Activated CD4-positive, CD25-positive, alpha-beta regulatory T cell (primary cell): ENCODE measurements at places on chromosomes 2 and 18.

DNA sequence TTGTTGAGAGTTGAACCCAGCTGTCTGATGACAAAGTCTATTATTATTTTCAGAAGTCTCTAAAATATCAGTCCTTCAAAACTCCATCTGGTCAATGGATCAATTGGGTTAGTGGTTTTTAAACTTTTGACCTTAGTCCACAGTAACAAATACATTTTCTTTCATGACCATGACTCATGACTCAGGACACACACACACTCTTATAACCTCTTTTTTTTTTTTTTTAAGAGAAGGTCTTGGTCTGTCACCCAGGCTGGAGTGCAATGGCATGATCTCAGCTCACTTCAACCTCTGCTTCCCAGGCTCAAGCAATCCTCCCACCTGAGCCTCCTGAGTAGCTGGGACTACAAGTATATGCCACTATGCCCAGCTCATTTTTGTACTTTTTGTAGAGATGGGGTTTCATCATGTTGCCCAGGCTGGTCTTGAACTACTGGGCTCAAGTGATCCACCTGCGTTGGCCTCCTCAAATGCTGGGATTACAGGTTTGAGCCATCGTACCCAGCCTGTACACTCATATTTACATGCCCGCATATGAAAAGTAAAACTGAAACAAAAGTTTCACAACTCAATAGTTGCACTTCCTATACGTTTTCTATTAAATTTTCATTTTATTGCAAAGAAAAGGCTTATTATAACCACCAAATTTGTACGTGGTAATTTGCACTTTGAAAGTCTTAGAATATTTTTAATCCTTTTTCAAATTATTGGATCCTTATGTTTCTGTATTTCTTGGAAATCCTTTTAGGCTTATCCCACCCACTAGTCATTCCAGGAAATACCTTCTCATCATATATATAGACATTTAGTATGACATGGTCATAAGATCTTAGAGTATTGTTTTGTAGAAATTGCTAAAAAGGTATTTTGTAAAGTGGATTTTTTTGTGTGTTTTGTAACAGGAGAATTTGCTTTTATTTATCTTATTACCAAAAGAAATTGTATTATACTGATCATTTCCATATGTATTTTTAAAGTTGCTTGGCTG lies 199.0 kb downstream of the LPIN1 start:
- no peak for DNase-seq

GRCh38 chr2:143085125-143085784 lies 44.0 kb upstream of the ARHGAP15 start:
- no peak for DNase-seq

DNA sequence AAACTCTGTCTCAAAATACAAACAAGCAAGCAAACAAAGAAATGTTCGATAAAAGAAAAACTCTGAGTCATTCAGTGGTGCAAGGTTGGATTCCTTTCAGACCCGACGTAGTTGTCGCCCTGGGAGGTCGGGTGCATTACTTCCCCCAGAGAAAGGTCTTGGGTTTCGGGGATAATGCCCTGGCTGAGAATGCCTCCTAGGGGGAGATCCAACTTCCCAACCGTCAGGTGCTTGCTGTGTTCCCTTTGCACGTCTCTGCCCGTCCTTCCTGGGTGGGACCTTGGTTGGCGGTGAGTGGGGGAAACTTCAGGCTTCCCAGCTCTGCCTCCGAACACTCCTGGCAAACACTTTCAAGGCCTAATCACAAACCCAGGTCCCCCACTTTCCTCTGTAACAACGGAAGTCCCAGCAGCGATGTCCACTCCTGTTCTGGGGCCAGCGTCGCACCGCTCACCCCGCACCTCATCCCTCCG lies 609 bp downstream of the TPGS2 start:
- no peak for DNase-seq

- DNase-seq, result no peak
These were observed 42.0 kb upstream of the MYL1 start for GRCh38 chr2:210356944-210357343.

DNA sequence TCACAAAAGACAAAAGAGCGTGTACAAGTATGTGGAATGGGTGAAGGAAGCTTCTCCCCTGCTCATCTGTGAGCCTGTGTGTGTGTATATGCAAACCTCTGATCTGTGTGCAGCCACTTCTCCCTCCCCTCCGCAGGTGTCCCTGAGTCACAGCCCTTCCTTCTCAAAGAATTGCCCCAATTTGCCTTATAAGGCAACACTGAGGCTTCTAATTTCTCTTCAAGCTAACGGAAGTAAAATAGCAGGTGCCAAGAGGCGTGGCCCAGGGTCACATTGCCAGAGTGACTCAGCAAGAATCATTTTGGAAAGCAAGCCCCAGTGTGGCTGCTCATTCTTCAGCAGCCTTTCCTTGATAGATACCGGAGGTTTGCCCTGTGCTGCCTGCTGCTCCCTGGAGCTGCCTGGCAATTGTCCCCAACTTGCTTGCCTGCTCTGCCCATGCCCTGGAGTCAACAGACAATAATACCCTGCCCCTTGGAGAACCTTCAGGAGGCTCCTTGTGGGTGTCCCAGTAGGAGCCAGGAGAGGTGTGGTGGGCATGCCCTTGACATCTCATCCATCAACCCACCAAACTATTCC lies 37.3 kb upstream of the BMP10 start:
- DNase-seq, result peak; percentile 72

GRCh38 chr2:229920011-229920641 lies 1.7 kb downstream of the TRIP12 start:
- peak; percentile 5 for DNase-seq

DNA sequence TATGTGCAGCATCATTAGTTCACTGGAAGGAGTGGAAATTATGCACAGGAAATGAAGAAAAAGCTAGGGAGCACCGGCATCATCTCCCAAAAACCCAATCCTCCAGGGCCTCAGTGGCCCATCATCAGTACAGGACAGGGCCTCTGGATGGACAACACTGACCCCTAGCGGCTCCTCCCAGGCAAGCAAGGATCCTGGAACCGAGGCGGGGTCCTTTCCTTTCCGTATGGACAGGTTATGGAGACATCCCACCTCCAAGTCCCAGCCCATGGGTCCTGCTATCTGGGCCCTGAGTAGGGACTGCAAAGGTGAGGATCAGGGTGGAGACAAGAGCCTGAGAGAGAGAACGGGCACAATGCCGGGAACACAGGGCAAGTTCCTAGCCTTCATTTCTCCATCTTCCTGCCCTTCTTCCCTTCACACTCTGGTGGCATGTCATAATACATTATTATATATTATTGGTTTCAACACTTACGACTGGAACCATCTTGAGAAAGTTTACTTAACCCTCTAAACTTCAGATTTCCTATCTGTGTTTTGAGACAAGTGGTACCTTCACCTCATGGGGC lies 68.2 kb downstream of the ZNF516 start:
- DNase-seq, result no peak

DNA sequence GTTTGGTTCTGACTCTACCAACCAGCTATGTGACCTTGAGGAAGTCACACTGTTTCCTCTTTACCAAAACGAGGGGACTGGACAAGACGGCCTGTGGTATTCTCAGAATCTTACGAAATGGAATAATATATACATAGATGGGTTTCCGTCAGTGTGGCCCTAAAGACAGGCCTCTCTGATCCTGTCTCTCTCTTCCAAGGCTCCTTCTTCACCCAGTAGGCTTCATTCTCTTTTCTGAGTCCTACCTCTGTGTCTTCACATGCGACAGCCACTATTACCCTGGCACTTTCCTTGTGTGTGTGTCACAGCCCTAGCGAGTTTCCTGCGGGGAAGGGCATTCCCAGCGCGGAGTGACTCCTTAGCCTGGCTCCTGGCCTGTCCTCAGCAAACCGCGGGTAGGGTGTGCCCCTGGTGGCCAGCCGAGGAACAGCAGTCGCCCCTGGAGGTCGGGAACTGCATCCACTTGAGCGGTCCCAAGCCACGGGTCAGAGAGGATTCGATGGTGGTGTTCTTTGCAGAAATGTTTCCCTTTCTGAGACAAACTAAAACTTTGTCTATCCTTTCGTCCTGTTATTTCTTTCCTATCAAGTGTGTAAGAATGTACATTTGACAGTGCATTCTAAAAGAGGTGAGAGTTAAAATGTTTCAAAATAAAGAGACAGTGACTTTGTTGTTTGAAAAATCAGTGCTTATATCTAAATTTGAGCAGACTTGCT lies 63.3 kb downstream of the RAB31 start:
- peak; percentile 20 for DNase-seq

- no peak for DNase-seq
These were observed 2.9 kb upstream of the DGKD start for GRCh38 chr2:233351423-233351822.

GRCh38 chr2:28425464-28425835 lies 32.8 kb downstream of the FOSL2 start:
- no peak for DNase-seq

GRCh38 chr2:14428056-14428455 lies 204.5 kb upstream of the LRATD1 start:
- DNase-seq, result no peak

DNA sequence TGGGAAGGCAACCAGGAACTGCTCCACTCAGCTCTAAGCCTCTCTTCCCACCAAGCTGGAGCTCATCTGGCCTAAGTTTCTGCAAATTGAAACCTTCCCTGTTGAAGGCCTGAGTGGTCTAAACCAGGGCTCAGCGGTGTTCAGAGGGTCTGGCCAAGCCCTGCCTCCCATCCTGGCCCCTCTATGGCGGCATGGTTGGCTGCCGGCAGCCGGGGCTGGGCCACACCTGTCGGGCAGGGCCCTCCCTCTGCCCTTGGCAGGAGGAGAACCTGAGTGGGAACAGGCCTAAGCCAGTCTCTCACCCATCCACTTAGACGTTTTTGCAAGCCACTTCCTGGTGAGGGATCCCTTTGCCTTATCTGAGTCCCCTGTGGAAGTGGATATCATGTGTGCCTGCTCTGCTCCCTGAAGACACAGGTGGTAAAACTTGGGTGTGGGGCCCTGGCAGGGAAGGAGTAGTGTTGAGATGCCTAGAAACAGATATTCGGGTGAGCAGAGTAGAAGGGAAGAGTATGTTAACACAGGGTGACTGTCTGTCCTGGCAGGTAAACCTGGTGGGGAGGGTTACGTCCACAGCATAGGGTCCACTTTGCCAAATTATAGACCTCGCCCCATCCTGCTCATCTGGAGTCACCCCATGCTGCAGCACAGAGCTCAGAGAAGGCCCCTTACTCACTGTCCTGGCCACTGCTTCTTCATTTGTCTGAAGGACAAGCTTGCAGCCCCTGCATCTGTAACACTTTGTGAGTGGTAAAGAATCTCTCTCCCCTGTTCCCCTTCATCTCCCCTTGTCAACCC lies 63.0 kb upstream of the SIX2 start:
- no peak for DNase-seq

GRCh38 chr18:32881009-32881408 lies 108.2 kb upstream of the KLHL14 start:
- DNase-seq, result no peak

DNA sequence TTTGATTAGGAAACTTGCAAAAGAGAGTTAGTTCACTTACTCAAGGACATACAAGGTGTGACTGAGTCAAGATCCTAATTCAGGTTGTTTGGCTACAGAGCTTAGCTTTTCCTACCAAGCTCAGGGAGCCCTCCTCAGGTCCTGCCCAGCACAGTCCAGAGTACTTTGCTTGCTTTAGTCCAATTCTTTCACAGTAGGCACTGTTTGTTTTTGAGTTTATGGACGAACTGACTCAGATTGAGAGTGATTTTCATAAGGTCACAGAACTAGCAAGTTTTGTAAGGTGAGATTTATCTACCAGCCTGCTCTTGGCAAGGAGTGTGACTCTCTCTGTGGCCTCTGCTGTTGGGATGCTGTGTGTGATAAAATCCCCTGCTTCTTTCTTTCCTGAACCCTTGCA lies 310.5 kb downstream of the PTPRM start:
- DNase-seq, result no peak
